Right cardiac atrium (tissue), 5 donors: ENCODE measurements at places on chromosomes 3 and 15. TPM values are rescaled to one million over a fixed set of nuclear protein-coding genes. Genes with fewer than 3 reads are reported as not detected.

DNA sequence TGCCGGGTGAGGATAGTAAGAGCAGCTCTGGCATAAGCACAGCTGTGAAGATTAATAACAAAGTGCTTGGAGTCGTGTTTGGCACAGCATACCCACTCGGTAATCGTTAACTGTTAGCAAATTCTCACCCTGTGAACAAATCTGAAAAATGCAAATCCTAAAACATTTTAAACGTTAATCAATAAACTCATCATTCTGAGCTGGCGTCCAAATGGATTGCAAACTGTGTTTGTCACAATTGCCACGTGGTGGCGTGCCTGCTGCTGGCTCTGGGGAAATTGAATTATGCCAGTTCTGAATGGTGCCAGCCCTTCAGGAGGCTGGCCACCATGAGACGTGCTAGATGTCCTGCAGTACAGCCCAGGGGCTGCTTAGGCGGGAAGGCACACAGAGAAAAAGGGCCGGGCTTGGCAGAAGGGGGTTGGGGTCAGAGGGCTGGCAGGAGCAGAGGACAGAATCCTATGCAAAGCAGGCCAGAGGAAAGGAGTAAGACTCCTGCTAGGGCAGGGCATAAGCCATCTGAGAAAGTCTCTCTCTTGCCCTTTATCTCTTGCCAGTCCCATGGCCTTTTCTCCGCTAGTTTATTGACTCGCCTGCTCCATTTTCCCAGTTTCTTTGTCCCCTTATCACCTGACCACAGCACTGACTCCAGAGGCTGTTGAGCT is 22.1 kb upstream of the POLG start:
- no peak for DNase-seq

Gene CLRN1
- not detected for total RNA-seq

GRCh38 chr15:49242820-49243219 is 72.8 kb downstream of the GALK2 start:
- no peak for DNase-seq

DNA sequence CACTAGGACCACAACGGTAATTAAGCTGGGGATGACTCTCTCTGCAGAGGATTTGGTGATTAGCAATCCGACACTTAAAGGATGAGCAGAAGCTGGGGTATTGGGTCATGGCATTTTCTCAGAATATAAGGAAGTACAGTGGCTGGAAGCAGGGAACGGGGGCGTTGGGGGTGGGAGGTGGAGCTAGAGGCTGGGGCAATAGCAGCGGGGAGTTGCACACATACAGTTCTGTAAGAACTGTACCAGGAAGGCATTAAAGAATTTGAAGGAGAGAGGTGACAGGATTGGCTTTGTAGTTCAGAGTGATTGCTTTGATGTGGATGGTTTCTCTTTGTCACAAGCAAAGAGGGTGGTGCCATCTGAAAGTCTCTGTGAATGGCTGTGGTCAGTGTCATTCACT is 28.2 kb downstream of the PSMD6 start:
- DNase-seq = peak; percentile 45

Gene WDR93
- not detected for total RNA-seq
